ENCODE measurements at places on chromosomes 2 and 18.

DNA sequence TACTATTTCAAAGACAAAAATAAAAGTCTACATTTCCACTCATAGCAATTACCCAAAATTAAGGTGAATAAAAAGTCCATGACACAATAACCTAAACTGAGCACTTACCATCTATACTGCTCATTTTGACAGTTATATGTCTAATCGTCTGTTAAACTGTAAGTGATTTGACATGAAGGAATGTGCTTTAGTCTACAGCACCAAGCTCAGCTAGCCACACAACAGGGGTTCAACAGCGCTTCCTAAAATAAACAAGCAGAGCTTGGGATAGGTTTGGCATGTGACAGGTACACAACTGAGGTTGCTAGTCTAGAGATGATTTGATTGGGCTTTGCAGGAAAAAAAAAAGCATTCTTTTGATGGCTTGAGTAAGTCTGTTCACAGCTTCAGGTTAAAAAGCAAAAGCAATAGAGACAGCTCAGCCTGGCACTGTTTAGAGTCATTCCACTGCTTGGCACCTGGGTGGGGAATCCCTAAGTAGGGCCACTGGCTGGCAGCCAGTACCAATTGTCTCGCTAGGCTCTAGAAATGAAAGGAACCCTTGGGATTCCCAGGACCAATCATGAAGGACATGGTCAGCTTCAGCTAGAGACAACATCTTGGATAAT is 78.6 kb downstream of the BARD1 start:
- no peak for DNase-seq

DNA sequence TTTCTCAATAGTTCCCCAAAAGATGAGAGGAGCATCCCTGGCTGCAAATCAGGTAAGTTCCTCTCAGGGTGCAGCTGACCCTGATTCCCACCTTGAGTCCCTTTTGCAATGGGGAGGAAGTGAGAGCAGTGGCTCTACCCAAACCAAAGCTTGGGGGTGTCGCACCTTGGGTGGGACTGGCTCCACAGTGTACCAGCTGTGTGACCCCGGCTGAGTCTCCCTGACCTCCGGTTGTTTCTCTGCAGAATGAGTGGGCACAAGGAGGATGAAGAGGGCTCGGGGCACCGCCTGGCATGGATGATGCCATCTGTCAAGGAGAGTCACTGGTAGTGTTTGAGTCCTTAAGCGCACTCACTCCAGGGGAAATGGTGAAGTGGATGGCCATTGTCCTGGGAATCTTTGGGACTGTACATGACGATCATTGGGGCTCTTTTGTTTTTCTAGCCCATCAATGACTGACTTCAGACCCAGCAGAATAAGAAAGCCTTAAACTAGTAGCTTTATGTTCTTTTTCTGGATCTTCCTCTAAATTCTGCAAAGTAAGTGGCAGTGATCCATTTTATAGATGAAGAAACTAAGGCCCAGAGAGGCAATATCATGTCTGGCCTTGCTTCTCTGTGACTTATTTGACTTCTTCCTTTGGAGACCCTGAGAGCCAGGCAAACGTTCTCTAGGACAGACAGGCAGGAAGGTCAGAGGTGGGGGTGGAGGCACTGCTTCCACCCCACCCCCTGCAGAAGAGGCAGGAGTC is 106.3 kb upstream of the ST3GAL5 start:
- DNase-seq = no peak

DNA sequence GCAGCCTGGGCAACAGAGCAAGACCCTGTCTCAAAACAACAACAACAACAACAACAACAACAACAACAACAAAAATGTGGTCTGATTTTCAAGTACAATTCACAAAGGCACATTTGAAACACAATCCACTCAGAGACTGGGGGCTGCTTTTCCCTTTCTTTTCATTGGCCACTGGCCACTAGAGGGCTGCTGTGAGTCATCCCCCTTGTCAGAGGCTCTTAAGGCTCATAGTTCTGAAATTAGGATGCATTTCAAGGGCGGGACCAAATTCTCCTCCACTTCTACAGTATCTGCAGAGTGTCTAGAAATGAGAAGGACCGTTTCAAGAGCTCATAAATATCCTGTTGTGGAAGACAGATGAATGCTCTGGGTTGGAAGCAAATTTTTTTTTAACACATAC is 285.4 kb downstream of the NRXN1 start:
- DNase-seq = no peak

DNA sequence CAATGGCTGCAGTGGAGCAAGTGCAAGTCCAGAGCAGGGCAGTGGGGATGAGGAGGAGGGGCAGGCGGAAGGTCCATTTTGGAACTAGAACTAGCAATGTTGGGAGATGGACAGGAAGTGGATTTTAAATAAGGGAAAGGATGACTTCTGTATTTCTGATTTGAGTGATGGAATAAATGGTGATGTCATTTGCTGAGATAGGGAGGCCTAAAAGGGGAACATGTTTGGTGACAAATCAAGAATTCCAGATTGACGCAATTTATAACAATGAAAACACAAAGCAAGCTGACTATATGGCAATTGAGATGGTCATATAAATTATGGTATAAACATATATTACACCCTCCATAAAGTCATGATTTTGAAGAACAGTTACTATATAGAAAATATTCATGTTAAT is 209.3 kb downstream of the SS18 start:
- no peak for DNase-seq

GRCh38 chr2:172735582-172736423 is at the start of gene RAPGEF4:
Gene RAPGEF4, plus strand, starts transcription at chr2:172735845. Its CDS starts 139 bp downstream, at chr2:172735984.
- no peak for DNase-seq

GRCh38 chr2:6919901-6920742 is 2.9 kb downstream of the RNF144A start:
- no peak for DNase-seq

DNA sequence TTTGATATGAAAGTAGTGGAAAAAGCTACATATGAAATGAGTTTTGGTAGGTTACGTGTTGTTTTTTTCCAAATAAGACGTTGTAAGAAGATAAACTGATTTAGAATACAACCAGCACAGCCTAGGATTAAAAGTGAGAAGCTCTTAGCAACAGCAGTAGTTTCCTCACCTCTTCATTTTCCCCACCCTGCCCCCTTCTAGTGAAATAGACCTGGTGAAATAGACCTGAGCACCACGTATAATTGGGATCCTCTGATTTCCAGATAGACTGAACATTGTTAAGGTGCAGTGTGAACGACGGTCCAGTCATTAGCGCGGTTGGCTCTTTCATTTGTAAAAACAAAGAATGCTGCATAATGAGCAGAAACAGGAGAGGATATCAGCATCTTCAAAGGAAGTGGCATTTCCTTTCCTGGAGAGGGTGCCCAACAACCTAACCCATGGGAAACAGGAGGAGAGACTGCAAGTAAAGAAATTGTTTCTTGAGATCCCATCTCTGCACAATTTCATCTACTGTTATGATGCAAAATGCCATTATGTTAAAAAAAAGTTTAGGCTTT is 114.3 kb downstream of the FIGN start:
- DNase-seq = no peak

GRCh38 chr2:28347193-28347592 is 45.5 kb upstream of the FOSL2 start:
- no peak for DNase-seq

GRCh38 chr2:124523096-124523495 is 498.0 kb downstream of the CNTNAP5 start:
- DNase-seq = no peak

Data from GM19239 (cell line).